Cerebellar cortex (tissue), 1 donor: ENCODE measurements at places on chromosomes 12 and 14.

GRCh38 chr14:22384167-22384549 is 204.9 kb downstream of the DAD1 start:
- DNase-seq: no peak

GRCh38 chr12:26122681-26123481 is 2.0 kb downstream of the BHLHE41 start:
- DNase-seq: peak; percentile 79

DNA sequence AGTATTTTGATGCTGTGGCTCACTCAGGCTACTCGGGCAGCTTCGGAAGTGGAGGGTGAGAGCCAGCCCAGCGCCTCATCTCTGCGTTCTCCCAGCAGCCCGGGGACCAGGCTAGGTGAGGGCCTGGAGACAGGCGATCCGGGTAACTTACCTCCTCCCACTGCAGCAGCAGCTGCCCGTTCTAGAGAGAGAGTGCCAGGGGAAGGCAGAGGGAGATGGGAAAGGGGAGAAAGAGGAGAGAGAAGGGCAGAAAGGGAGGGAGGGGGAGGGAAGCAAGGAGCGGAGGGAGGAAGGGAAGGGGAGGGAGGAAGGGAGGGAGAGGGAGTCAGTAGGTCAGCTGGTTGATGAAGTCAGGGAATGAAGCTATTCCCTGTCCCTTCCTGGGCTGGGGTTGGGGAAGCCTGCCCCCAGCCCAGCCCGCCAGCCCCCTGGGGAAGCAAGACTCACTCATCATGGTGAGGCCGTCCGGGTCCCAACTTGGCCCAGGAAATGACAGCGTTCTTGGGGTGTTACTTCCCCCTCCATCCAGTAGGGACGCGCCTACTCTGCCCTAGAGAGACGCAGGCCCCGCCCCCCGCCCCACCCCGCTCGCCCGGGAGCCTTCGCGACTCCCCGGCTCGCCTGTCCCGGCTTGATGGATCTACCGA is at the start of gene IFI27L2:
Gene IFI27L2, minus strand, starts transcription at position 494 of the 647 bp plus-strand sequence. Its CDS starts 40 bp downstream, at position 454.
- DNase-seq: peak; percentile 87

GRCh38 chr12:72075401-72075800 is 136.8 kb downstream of the TPH2 start:
- DNase-seq: no peak

- DNase-seq: peak; percentile 33
Observed at GRCh38 chr14:55129086-55129427, at the start of gene LGALS3. TSS of gene LGALS3 (plus strand) at chr14:55129252. CDS start at chr14:55137374, 8,122 bp downstream.

DNA sequence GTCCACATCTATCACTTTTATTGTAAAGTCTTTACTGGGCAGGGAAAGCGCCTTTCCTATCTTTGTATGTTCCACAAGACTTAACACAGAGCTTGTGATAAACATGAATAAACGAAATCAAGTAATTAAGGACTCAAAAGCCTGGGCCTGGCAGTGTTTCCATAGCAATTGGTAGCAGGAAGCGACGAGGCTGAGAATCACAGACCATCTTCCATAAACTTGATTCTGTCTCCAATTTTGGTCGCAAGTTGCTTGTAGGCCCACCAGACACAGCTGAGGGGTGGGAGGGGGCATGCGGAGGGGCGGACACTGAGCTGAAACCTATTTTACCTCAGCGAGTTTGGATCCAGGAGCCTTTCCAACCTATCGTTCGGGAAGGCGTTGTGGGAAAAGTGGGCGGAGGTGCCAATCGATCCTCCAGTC is 302 bp downstream of the CCDC38 start:
- DNase-seq: peak; percentile 25
